ENCODE measurements at places on chromosomes 7 and 10.

DNA sequence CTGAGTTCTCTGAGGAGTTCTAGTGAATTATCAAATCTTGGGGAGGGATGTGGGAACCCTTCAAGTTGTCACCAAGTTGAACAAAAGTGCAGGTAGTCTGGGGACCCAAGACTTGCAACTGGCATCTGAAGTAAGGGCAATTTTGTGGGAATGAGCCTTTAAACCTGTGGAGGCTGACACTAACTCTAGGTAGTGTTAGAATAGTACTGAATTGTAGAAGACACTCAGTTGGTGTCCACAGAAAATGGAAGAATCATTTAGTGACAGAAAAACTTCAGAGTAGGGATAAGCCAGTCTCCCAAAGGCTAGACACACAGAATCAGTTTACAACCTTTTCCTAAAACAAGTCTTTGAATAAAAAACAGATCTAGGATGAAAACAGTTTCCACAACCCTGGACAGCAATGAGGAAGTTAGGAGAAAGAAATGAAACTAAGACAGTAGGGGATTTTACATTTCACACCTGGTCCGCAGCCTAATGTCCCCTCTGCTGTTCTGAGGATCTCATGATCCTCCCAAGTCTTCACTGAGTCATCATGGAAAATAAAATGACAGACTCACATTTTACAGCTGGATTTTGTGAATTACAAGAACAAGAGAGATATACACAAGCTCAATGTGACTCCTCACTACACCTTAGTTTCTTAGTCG lies 23.0 kb upstream of the ING3 start:
- no peak for DNase-seq

DNA sequence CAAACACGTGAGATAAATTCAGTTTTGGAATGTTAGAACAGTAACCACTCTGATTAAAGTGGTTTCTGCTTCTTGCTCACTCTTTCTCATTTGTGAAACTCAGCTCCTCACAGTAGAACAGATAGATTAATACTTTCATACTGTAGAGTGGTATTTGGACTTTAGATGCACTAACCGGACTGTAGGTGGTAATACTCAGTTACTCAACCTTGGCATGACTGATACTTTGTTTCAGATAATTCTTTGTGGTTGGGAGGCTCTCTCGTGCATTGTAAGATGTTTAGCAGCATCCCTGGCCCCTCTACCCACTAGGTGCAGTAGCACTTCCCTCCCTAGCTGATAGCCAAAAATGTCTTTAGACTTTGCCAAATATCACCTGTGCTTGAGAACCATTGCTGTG lies 37.6 kb downstream of the MCU start:
- DNase-seq: no peak

GRCh38 chr10:106513352-106513771 lies 651.1 kb downstream of the SORCS1 start:
- DNase-seq: no peak

DNA sequence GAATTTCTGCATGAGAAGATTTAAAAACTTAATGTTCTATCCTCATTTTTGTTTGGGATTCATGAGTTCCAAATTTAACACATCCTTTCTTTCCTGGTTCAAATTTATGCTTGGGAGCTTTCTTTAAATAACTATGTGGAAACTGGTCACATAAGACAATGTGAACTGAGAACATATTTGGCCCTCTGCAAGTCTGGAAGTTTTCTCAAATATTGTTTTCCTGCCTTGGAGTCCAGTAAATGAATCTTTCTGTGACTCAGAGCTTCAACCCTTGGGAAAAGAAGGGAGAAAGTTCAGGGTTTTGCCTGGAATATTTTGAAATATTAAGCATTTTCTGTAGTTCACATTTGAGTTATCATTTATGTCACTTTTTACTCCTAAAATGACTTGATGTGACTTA lies 559.0 kb upstream of the NRP1 start:
- no peak for DNase-seq

DNA sequence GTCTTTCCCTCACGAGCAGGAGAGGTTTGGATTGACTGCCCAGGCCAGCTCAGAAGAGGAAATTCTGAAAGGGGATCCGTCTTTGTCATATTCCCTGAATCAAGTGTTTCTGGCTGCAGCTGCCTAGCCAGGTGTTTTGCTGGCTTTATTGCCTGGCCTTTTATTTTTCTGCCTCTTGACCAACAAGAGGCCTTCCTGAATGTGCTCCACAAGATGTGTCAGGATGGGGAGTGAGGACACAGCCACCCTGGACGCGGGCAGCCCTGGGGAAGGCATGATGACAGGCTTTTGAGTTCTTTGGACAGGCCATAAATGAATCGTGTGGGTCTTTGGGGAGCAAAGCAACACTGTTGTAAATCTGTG lies 163.6 kb downstream of the CAMK1D start:
- DNase-seq: no peak

- no peak for DNase-seq
Measured at GRCh38 chr7:151115836-151116418, 29.7 kb downstream of the AGAP3 start.

GRCh38 chr7:149849174-149849573 lies 11.0 kb downstream of the ZNF862 start:
- DNase-seq: no peak

- no peak for DNase-seq
Measured at GRCh38 chr10:76408646-76409045, 977.2 kb downstream of the LRMDA start.

GRCh38 chr10:78320506-78320905 lies 286.8 kb downstream of the RPS24 start:
- no peak for DNase-seq

GRCh38 chr7:133109816-133110215 lies 27.9 kb upstream of the CHCHD3 start:
- no peak for DNase-seq

Measured in right cardiac atrium (tissue), 5 donors.